Erythroblast (primary cell): ENCODE measurements at places on chromosomes 12 and 14.
A peak's percentile ranks its signal among the peaks of the same experiment; 100 is the strongest.

GRCh38 chr14:81169711-81170103 lies 51.1 kb downstream of the GTF2A1 start:
- peak; percentile 65 for DNase-seq

DNA sequence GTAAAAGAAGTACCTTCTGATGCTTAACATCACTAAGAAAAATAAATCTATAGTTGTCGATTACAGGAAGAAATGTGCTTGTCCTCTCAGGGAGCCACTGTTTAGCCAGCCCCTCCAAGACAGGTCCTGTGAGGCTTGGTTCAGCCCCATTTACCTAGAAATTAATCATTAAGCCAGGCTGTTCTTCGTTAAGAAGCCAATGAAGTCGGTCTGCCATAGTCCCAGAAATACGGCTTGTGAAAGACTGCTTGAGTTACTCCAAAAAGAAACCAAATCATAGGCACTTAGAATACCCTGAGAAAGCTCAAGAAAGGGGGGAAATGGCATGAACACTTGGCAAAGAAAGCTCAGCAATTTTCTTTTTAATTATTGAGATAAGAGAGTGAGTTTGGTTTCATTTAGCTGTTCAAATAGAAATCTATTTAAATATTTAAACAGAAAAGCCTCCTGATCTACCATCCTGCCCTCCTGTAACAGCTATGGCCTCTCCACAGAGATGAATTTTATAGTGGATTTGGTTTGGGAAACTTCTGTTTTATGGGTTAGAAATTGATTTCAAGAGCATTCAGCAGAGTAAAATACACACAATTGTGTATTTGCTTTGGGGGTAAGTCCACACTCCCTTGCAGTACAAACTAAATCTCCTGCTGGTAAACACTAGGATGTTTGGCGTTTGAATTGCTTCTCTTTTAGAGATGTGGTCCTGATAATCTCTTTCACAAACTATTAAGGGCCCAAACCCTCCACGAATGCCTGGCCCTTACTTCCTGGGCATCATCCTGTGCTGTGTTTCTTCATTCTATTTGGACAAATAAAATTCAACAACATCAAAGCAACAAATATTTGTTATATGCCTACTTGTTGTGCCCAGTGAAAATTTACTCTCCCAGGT lies 234.4 kb downstream of the SEC23A start:
- DNase-seq = no peak

DNA sequence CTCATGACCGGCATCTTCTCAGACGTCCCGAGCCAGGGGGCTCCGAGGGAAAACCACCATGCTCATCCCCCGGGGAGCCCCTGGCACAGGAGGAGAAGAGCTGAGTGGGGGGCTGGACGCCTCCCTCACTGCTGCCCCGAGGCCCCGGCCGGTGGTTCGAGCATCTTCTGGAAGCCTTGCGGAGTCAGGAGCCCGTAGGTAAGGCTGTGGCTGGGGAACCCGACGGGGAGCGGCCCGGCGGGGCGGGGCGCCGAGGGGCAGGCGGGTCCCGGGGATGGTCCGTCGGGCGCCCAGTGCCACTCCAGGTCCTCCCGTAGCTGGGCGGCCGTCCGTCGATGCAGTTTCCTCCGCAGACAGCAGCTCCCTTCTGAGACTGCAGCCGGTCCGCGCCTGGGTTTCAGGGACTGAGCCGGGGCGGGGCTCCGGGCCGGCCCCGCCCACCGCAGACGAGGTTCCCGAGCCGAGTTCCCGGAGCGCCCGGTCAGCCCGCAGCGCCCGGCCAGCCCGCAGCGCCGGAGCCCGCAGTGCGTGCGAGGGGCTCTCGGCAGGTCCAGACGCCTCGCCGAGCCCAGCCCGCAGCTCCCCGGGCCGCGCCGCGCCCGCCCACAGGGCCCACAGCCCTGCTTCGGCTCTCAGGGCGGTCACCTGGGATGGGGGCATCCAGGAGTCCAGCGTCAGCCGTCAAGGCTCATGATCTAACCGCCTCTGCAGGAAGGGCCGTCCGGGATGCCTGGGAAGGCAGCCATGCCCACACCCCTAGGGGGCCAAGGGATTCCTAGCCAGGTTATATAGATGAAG lies at the start of gene PGF:
PGF (minus strand) TSS at position 369 of the 798 bp plus-strand sequence; CDS start at position 14, 355 bp downstream.
- peak; percentile 64 for DNase-seq

GRCh38 chr12:131565267-131566015 lies 145.4 kb upstream of the SFSWAP start:
- DNase-seq = no peak

DNA sequence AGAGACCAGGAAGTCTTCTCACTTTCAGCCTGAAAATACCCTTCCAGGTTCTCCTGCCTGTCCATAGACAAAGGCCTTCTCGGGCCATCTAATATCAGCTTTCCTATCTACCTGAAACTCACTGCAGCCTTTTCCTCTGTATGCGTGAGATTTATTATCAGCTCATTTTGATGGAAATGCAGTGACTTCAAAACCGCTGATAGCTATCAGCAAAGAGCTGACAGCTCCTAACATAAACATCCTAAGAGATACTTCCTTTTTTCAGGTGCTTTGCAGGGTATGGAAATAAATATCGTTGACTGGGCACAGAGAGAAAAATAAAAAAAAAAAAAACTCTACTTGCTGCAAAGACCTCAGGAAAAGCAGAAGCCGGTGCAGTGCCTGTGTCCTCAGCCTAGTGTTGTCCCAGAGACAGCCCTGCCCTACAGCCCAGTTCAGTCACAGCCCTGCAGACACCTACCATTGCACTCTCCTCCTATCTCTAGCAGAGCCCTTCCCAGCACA lies 215.0 kb upstream of the EGLN3 start:
- DNase-seq = no peak

GRCh38 chr12:121241156-121241970 lies 31.4 kb downstream of the P2RX4 start:
- no peak for DNase-seq

DNA sequence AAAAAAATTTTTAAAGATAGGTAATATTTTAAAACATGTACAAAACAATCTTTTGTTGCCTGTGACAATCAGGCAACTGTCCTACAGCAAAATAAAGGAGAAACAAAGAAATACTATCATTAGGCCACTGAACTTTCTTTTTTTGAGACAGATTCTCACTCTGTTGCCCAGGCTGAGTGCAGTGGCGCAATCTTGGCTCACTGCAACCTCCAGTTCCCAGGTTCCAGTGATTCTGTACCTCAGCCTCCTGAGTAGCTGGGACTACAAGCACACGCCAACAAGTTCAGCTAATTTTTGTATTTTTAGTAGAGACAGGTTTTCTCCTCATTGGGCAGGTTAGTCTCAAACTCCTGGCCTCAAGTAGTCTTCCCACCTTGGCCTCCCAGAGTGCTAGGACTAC lies 16.6 kb downstream of the RPAP3 start:
- no peak for DNase-seq

- no peak for DNase-seq
These were observed 27.1 kb downstream of the FAM222A start for GRCh38 chr12:109740694-109741245.

DNA sequence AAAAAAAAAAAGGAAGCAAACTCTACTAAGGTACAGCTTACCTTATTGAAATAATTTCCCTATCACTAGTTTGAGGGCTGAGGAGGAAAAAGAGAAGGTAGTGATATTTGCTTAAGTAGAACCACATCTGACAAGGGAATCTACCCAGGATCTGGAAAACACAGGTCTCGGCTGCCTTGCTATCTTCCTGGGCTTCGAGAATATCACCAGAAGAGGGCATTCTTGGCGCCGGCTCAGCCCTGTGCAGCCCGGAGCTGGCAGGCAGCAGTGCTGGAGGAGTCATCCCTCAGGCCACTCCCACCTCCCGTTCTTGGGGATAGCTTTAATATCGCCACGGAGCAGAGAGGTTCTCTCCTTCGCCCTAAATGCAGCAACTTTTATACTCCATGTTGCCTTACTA lies 1181.2 kb downstream of the VRK1 start:
- no peak for DNase-seq

DNA sequence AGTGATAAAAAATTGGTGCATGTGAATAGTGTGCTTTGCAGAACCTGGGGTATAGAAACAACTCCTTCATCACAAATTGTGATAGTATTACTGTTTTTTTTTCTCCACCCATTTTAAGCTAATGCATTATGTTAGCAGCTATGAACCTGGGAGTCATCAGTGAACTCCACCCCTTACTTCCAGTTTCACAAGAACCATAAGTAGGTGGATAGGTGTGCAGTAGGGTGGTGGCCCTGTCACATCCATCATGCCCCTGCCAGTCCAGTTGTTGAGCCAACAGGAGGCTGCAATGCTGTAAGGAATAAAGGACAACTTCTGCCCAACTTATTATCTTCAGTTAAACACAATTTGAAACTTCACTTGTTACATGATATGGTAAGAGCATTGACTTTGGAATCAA lies 85.7 kb downstream of the ABCD2 start:
- no peak for DNase-seq

GRCh38 chr14:99554184-99554583 lies 49.8 kb downstream of the CCDC85C start:
- no peak for DNase-seq

- no peak for DNase-seq
These were observed 821.7 kb downstream of the TMEM121 start for GRCh38 chr14:106347890-106348755.

DNA sequence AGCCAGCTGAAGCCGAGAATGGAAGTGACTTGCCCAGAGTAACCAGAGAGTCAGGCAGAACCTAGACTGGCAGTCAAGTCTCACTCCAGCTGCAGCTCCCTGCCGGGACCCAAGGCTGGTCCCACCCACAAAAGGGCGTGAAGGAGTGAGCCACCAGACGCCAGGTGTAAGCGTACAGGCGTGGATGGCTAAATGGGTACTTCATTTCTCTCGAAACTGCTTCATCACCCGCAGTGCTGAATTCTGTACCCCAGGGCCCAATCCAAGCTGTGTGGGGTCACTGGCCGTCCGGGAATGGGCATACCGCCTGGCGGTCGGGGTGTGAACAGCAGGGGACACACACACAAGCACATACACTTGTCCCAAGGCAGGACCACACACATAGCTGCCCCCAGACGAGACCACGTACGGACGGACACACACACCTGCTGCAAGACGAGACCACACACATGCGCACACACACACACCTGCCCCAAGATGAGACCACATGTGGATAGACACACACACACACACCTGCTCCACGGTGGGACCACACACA lies 34.8 kb downstream of the DEGS2 start:
- no peak for DNase-seq

DNA sequence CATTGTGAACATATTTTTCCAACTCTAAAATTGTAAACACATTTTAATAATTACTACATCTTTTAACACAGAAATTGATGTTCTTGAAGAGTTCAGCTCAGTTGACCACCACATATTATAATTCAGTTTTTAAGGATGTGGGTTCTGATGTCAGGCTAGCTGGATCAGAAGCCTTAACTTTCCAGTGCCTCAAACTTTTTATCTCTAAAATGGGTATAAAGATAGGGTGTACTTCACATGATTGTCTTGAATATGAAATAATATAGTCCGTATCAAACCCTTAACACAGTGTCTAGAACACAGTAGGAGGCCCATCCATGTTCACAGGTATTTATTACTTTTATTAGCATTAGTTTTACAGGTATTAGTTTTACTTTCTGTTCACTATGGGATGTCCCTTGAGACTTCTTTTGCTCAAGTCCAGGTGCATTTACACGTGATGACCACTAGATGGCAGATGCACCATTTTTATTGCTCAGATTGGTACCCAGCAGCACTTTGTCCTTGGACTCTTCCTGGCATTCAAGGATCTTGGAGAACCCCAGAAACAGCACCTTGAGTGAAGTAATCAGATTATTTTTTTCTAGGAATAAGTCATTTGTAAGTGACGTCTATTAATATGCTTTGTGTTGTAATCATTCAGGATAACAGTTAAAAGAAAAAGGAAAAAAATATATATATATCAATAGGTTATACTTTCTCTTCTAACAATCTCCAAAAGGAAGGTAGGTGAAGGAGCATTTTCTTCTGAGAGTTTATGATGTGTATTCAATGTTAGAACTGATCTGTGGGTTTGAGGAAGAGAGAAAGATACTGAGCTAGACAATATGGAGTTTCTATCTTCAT lies 580.2 kb downstream of the ETNK1 start:
- DNase-seq = peak; percentile 33

- peak; percentile 60 for DNase-seq
These were observed 75.3 kb upstream of the OR4E1 start for GRCh38 chr14:21748869-21749303.

- DNase-seq = no peak
These were observed 72.2 kb downstream of the TSPAN8 start for GRCh38 chr12:71085575-71085974.

DNA sequence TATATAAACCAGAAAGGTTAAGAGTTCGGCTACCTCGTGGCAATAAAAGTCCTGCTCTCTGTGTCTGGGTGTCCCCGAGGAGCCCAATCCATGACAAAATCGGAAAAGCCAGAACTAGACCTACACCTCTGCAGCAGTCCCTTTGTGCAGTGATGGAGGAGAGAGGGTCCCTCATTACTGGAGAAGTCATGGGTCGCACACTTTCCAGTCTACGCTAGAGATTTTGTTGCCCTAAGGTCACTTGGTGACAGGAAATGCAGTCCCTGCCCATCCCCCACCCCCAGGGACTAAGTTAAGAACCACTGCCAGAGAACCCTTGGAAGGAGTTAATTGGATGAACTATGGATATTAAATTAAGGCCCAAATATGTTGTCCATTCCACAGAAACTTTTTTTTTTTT lies 104.4 kb upstream of the ATF7IP start:
- no peak for DNase-seq

GRCh38 chr14:34365309-34365915 lies 96.6 kb downstream of the SPTSSA start:
- DNase-seq = no peak

GRCh38 chr12:121124402-121125109 lies 8.1 kb upstream of the P2RX7 start:
- DNase-seq = no peak

DNA sequence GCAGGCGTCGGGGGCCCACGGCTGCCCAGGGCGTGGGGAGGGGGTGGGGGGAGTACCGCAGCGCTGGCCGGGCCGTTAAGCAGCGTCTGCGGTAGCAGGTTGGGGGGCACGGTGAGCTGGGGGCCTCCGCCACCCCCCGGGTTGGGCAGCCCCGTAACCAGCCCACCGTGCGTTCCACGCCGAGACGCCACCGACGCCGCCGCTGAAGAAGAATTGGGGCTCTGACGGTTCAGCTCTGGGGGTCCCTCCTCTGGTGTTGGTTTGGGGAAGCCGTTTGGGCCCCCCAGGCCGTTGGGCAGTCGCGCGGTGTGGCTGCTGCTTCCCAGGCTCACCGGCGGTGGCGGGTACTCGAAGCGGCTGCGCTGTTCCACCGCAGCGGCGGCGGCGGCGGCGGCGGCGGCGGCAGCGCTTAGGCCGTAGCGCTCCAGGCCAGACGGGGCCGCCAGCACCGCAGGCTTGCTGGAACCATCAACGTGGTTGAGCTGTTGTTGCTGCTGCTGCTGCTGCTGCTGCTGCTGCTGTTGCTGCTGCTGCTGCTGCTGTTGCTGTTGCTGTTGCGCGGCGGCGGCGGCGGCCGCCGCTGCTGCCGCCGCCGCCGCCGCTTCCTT lies 1.5 kb downstream of the IRF2BPL start:
- peak; percentile 84 for DNase-seq
